ENCODE measurements at places on chromosomes 2 and 18.

DNA sequence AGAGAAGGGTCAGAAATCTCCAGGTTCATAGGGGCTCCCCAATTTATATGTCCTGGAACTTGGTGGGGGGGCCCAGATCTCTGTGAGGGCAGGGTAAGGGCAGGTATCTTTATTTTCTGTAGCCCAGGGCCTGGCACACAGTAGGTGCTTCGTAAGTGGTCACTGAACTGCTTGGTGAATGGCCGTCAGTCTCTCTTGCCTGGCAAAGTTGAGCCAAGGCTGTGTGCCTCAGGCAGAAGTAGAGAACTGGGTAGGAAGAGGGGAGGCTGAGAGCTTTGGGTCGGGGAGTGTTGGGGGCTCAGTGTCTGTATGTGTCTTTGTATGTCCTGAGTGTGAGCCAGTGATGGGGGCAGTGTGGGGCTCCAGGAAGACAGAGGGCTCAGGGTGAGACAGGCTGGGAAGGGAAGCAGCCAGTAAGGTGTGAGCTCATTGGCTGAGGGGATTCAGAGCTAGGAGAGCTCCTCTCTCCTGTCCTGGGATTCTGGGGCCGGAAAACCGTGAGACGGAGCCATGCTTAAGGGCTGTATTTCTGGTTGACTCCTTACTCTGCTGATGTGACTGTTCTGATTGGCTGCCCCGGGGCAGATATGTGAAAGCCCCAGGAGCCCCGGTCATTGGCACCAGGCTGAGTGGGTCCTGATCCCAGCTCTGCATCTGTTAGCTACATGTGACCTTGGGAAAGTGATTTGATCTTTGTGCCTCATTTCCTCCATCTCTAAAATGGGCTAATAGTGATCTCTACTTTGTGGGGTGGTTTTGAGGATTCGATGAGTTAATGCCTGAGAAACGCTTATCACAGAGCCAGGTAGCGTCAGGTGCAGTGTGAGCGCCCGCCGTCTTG lies 30.3 kb downstream of the STEAP3 start:
- no peak for DNase-seq

GRCh38 chr2:213148572-213149261 lies 2.7 kb downstream of the IKZF2 start:
- no peak for DNase-seq

DNA sequence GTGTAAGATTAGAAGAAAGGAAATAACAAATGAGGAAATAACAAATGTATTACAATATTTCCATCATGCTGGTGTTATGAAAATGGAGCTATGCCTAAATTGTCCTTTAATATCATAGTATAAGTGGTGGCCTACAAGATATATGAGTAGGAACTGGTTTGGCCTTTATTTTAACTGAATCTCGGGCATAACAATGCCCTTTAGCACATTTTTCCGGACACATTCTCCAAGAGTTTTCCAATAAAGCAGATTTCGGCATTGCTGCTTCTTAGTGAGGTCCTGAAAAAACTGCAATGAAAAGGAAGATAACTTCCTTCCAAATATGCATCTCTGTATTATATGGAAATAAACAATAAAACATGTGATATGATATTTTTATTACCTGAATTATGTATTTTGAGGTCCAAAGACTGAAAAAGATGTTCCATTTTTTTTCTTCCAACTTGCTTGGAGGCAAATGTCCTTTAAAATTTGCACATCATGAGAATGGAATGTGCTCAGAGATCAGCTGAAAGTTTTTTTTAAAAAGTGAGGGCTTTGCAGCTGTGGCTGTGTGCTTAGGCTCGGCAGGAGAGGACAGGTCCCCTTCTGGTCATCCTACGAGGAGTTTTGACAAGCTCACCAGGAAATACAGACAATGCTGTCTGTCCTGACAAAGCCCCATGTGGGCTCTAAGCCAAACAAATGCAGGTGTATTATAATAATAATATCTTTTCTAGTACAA lies 132.3 kb upstream of the RND3 start:
- DNase-seq, result no peak

DNA sequence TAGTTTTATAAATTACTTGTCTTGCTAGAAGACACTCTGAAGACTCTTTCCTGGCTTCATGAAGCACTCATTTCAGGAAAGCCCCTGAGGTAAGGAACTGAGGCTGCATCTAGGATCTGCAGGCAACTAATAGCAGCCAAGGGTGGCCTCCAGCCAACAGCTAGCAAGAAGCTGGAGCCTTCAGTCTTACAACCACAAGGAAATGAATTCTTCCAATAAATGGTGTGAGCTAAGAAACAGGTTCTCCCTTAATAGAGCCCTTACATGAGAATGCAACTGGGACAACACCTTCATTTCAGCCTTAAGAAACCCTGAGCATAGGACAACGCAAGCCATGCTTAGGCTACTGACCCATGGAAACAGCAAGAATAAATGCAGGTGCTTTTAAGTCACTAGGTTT lies 254.6 kb upstream of the RBBP8 start:
- DNase-seq, result no peak

- DNase-seq, result no peak
Measured at GRCh38 chr2:235647264-235647663, 153.4 kb downstream of the AGAP1 start.
